Testis (tissue), 5 donors: ENCODE measurements at places on chromosomes 5 and 9. TPM values are rescaled to one million over a fixed set of nuclear protein-coding genes. Genes with fewer than 3 reads are reported as not detected.

DNA sequence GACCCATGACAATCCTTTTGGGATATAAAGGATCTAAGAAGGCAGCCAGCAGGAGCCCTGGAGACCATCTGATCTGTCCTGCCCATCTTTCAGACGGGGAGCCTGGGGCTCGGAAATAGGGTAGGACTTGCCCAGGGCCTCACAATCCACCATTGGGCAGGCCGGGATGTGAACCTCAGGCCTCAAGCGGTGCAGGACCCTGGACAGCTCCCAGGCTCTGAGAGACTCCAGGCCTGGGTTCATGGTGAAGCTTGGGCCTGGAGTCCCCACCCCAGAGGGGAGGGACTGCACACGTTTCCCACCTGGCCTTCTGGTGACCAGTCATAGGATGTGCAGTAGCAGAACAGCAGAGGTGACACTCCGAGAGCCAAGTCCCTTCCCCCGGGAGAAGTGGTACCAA, 36.6 kb upstream of the RAPGEF1 start:
- H3K4me3 ChIP-seq, result no peak overlapping the region
- H3K27me3 ChIP-seq, result no peaks in the 10 kb centered on the region
- peak; percentile 19 for DNase-seq
- no peaks in the 10 kb centered on the region for H3K36me3 ChIP-seq
- H3K4me1 ChIP-seq, result no peaks in the 10 kb centered on the region

DNA sequence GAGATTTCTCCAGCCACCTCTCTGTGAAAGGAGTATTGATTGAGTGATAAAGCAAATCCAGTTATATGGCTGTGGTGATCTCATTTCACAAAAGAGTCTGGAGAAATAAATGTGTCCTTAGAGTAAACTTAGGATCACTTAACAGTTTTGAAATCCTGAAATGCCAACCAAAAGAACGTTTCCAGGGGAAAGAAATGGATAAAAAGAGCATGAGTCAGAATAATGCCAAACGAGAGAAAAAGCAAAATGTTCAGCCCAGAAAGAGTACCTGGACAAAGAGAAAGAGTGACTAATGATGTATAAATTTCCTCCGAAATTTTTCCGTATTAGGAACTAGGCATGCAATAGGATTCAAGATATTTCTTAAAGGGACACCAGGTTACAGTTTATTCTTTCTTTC, 463.1 kb upstream of the CDH10 start:
- H3K27ac ChIP-seq, result no peak overlapping the region
- no peaks in the 10 kb centered on the region for H3K4me1 ChIP-seq
- H3K27me3 ChIP-seq, result no peaks in the 10 kb centered on the region
- DNase-seq, result no peak

GRCh38 chr5:84299959-84300358, 84.7 kb downstream of the EDIL3 start:
- no peaks in the 10 kb centered on the region for H3K4me1 ChIP-seq
- H3K4me3 ChIP-seq, result no peak overlapping the region
- no peak overlapping the region for H3K27ac ChIP-seq
- H3K27me3 ChIP-seq, result no peaks in the 10 kb centered on the region

DNA sequence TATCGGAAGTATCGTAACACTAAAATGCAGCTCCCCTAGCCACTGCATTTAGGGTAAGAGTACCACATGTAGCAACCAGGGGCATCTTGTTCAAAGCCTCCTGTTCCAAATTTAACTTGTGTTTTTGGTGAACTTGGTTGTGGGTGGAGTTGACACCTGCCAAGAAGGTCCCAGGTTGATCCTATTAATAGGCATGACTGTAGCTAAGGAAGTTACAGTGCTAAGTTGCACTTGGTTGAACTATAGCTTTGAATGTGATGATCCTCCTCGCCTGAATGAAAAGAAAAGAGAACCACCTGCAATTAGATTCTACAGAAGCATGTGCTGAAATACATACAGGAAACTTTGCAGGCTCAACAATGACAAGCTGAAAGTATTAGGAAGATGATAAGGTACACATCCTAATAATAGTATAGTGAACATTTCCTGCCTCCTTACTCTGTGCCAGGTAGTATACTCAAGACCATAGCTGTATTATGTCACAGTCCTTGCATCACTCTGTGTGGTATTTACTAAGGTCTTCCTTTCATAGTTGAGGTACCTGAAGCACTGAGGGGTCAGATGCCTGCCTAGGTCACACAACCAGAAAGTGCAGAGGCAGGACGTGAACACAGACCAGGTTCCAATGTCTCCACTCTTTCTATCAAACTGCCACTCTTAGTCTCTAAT, 64.5 kb upstream of the PIP5K1B start:
- no peaks in the 10 kb centered on the region for H3K36me3 ChIP-seq
- H3K27me3 ChIP-seq, result no peaks in the 10 kb centered on the region

The RANBP17 gene
- 58.2 TPM for total RNA-seq
